ENCODE measurements at places on chromosomes 1 and 21. TPM values are rescaled to one million over a fixed set of nuclear protein-coding genes. Genes with fewer than 3 reads are reported as not detected.

KRTAP19-1 gene
- total RNA-seq: not detected

ARHGAP29 gene
- 45.3 TPM for total RNA-seq

CELA3A gene
- not detected for total RNA-seq

NUP210L gene
- total RNA-seq: under 0.01 TPM

SH2D5 gene
- total RNA-seq: 7.2 TPM

B3GALT2 gene
- 5.8 TPM for total RNA-seq

TAGLN2 gene
- 365 TPM for total RNA-seq

KCNA3 gene
- total RNA-seq: under 0.01 TPM

SVBP gene
- 12.2 TPM for total RNA-seq

BCL2L15 gene
- total RNA-seq: under 0.01 TPM

Data from IMR-90 (cell line).